ENCODE measurements at places on chromosomes 16 and 17.
A peak's percentile ranks its signal among the peaks of the same experiment; 100 is the strongest.

DNA sequence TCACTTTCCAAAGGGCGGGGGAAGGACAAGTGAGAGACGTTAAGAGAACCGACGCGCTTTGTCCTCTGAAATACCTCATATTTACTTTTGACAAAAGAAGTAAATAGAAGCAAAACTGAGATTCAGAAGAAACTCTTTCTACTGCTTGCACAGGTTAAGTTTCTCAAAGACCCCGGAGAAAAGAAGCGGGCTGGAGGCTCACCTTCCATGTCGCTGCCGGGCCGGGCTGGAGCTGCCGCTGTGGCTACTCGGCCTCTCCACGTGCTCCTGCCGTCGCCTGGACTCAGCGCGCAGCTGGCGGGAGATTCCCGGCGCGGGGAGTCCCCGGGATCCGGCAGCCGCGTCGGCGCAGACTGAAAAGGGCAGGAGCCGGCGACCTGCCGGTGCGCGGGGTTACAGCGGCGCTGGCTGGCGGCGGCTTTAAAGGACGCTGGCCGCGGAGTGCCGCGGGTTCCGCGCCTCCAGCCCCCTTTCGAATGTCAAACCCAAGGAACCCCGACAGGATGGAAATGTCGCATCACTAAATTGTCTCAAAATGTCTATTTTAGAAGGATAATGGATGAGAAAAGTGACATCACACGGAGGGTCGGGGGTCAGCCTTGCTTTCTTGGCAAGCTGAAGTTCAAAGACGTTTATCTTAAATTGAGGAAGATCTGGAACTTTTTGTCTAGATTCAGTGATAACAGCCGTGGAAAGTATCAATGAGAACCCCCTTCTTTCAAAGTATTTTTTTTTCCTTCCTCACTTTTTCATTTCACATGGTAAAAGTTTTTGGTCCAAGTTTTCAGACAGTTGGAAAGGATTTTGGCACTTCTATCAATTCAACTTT lies at the start of gene IKZF3:
Gene IKZF3, minus strand, starts transcription at position 395 of the 829 bp plus-strand sequence. Its CDS starts 186 bp downstream, at position 209.
- DNase-seq = peak; percentile 69

GRCh38 chr16:4375717-4376116 lies 4.1 kb downstream of the VASN start:
- DNase-seq = no peak

DNA sequence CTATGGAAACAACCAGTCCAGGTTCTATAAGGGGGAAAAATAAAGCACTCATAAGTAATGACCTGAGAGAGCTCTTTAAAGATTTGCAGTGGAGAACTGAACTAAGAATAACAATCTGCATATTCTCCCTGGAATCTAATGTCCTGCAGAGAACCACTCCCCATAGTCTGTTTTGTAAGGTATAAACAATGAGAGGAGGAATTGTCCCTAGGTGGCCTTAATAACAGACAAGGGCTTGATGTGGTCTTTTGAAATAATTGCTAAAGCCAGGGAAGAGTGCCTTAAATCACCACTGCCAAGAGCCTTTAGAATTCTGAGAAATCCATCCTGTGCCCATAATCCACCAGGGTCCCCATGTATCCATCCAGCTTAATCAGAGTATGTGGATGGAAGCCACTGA lies 106.3 kb downstream of the CDH11 start:
- DNase-seq = no peak

- no peak for DNase-seq
These were observed 17.3 kb downstream of the CDH13 start for GRCh38 chr16:82643936-82644630.

DNA sequence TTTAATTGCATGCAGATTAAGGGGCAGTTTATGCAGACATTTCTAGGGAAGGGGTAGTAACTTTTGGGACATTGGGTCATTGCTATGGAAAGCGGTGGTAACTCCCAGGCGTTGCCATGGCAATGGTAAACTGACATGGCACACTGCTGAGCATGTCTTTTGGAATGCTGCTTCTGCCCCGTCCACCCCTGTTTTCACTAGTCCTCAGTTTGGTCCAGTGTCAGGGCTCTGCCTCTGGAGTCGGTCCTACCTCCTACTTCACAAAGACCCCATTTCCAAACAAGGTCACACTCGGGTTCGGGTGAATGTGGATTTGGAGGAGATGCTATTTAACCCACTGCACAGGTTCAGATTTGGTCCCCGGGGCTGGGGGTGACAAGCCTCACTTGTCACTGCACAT lies 2.9 kb downstream of the IL34 start:
- no peak for DNase-seq

GRCh38 chr16:89289428-89290395 lies 72.2 kb downstream of the ZNF778 start:
- peak; percentile 100 for DNase-seq

GRCh38 chr17:82029391-82029790 lies 2.1 kb upstream of the RAC3 start:
- DNase-seq = no peak

GRCh38 chr17:69346766-69347165 lies 19.8 kb upstream of the ABCA5 start:
- DNase-seq = no peak

- DNase-seq = no peak
These were observed 5.2 kb upstream of the C16orf95 start for GRCh38 chr16:87322360-87322759.

GRCh38 chr16:24013864-24014645 lies 178.3 kb downstream of the PRKCB start:
- DNase-seq = no peak

GRCh38 chr17:29048440-29049368 lies 5.8 kb downstream of the PIPOX start:
- DNase-seq = no peak

DNA sequence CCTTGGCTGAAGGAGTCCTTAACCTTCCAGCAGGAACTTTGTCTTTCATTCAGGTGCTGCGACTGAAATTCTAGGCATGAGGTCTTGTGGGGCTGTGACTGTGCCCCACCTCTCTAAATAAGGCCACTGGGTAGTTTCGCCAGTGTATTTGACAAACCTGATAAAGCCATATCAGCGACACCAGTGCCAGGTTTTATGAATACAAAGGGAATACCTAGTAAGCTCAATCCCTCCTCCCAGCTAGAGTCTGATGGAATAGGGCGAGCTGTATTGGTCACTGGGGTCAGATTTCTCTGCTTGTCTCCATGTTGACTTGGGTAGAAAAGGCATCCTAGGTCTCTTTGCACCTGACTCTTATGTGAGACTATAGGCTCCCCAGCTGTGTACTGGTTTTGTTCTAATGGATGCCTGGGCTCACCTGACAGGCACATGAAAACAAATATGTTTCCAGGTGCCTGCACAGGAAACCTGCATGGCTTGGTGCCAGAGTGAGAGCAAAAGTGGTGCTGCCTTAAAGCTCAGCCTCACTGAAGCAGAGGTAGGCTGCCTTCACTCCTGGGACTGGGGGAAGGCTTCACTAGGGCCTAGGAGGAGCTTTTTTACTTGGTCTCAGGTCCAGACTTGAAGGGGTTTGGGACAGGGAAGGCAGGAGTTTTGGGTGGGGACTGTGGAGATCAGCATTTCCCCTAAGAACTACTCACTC lies 8.3 kb downstream of the SLC7A6 start:
- DNase-seq = peak; percentile 49

DNA sequence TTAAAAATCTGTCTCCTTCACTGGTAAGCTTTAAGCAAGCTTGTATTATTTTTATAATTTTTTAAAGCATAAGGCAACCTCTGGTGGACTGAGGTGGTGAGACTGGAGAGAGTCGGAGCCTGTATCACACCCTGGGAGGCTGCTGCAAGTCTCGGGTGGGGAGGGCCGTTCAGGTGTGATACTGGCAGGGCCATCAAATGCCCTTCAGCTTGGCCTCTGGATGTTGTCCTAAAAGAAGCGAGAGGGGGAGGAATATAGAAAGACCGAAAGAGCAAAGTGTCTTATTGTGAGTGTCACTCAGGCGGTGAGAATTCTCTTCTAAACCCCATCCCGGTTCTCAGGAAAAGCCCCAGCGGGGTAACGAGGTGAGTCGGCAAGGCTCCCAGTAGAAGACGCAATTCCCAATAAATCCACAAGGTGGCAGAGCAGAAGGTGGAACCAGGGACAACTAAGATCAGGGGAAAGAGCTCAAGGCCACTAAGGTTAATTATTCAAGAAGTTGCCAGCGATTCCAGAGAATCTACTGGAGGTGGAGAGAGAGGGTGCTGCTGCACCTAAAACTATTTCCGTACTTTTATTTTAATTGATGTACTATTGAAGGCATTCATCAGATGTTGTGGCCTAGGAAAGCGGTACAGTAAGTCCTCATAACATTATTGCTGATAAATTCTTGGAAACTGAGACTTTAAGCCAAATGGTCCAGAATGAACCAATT lies 14.1 kb downstream of the C17orf67 start:
- DNase-seq = peak; percentile 63

GRCh38 chr16:47037396-47037745 lies 63.9 kb upstream of the DNAJA2 start:
- DNase-seq = no peak

DNA sequence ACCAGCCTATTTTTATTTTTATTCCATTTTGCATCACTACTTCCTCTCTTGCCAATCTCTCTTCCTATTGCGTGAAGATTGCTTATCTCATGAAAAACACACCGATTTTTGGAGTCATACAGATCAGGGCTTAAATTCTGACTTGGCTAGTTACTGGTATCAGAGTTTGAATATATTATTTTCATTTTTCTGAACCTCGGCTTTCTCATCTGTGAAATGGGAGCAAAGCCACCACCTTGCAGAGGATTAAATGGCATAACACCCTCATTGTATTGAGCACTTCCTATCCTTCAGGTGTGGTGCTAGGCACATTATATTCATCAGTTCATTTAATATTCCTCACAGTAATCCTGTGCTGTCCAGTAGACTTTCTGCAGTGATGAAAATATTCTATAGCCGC lies 208.8 kb downstream of the HAPSTR1 start:
- DNase-seq = no peak

DNA sequence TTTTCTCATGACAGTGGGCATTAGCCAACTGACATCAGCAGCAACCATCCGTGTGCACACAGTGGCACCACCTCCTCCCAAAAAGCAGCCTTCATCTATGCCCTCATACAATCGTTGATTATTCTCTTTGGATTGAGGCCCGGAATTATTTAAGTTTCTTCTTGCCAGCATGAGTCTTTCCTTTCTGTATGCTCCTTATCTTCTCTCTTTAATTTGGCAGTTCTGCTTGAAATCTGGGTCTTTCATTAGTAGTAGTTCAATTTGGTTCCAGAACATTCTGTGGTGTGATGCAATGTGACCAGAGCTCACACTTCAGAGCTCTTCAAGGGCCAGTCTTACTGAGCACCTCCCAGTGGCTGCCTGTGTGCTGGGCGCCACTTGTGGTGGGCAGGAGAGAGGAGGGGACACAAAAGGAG lies 52.2 kb upstream of the STH start:
- DNase-seq = no peak

- no peak for DNase-seq
These were observed 300.9 kb downstream of the FOXL1 start for GRCh38 chr16:86879268-86879667.

DNA sequence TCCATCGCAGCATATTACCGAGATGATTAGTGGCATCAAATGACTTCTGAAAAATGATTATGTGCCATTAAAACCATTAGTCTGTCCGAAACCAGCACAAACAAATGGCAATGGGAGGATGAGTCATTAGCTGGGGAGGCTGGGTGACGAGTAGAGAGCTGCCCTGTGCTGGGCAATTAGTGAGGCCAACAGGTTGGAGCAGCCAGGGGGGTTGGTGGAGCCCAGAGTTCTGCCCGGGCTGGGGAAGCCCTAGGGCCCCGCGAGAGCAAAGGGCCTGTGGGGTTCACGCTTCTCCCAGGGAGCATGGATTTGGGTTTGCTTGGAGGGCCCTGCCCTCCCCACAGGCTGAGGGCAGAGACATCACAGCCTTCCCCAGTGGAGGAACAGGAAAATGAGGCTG lies 152.1 kb upstream of the RPL38 start:
- no peak for DNase-seq

- no peak for DNase-seq
These were observed 1728.3 kb downstream of the TP53TG3F start for GRCh38 chr16:35187665-35188225.

- no peak for DNase-seq
These were observed 10.8 kb downstream of the ARSG start for GRCh38 chr17:68302066-68302564.

DNA sequence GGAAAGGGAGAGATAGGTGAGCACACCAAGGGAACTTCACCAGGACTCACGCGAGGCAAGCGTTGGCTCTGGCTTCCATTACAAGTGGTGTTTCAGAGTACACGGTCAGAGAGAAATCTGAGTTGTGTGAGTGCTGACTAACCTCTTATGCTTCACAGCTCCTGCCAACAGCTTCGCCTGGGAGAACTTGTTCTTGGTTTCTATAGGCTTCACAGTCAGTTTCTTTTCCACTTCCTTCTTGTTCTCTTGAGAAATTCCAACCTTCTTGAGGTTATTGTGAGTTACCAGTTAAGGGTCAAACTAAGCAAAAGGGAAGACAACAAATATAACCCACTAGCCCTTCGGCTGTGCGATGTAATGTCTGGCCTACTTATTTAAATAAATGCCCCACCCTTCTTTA lies 18.9 kb downstream of the PSME3IP1 start:
- DNase-seq = no peak

DNA sequence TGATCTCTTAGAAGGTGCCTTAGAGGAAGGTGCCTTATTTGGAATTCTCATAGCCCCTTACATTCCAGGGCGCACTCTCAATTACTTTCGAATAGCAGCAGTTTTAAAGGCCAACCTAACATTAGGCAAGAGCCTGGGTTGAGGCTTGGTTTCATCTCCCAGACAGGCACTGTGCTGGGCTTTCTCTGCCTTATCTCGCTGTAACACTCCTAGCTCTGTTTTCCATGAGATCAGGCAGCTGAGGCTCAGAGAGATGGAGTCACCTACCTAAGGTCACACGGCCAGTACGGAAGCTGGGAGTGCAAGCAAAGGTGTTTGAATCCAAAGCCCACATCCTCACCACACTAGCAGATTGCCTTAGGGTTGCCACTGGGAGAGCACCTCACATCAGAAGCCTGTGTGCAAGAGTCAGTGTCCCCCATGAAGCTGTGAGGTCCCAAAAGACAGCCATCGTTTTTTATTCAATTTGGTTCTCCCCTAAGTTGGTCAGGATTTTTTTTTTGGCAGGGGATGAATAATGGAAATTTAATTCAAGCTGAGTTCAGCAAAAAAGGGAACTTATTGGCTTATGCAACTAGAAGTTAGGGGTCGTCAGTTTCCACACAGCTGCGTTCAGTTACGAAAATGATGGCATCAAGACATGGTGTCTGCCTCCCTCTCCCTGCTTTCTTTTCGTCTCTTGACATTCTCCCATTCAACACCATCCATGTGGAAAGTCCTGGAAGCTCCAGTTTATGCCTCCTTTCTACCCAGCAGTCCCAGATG lies 206.4 kb downstream of the KATNIP start:
- DNase-seq = no peak

- no peak for DNase-seq
These were observed 195.2 kb downstream of the SNX29 start for GRCh38 chr16:12171706-12172105.

- DNase-seq = no peak
These were observed 138.1 kb upstream of the FOXF1 start for GRCh38 chr16:86372193-86372592.

- peak; percentile 87 for DNase-seq
These were observed 1.2 kb upstream of the MT2A start for GRCh38 chr16:56607109-56607618.
